ENCODE measurements at places on chromosomes 12 and 14.

DNA sequence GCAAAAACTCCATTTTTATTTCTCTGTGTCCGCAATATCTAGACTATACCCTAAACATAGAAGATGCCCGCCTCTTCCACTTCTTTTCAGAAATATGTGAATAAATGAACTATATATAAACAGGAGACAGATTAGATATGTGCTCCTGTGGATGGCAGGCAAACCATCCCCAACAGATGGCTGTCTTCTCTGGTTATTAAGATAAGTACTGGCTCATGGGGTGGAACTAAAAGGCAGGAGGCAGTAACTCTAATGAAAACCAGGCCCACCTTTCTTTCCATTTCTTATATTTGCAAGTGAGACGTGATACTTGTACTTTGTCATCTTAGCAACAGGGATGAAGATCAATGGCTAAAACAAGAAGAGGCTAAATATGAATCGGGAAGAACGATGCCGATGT is 20.2 kb downstream of the E2F7 start:
- DNase-seq: no peak

- no peak for DNase-seq
Measured at GRCh38 chr14:105859717-105860614, 333.6 kb downstream of the TMEM121 start.

DNA sequence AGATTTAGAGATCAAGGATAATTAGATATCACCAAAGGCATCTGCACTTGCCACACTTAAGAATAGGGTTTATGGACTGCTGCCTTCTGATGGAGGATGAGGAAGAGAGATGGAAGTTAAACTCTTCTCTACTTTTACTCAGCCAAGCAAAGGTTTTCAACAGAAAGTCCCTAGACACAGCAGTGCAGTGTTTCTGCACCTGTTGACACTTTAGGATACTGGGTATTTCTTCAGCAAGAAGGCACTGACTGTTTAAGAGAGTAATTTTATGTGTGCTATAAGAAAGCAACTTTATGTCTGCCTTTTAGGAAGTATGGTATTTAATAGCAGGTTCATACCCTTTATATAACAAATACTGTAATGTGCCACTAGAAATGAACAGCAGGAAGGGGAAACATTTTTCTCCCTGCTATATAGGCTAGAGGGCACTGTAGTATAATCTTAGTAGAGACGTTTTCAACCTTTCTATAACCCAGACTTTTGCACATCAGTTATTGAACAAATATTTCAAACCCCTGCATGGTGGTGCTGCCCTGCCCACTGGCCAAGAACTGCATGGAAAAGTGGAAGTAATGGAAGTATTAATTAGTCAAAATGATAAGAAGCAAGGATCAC is 225.0 kb upstream of the GRIP1 start:
- no peak for DNase-seq

DNA sequence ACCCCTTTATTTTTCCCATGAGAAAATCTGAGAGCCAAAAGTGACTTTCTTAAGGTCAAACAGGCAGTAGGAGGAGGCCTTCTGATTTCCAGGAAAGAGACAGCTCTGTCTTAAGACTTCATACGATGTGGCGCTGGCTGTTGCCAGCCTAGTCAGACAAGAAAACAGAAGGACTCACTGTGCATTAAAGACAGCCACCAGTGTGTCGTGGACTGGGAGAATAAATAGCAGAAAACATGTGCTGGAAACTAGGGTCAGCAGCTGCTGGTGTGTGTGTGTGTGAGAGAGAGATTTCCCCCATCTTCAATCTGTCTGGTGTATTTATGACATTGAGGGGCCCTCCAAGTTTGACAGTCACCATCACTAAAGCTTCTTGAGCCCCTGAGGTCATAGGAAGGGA is 708.6 kb upstream of the TMEM132C start:
- no peak for DNase-seq

DNA sequence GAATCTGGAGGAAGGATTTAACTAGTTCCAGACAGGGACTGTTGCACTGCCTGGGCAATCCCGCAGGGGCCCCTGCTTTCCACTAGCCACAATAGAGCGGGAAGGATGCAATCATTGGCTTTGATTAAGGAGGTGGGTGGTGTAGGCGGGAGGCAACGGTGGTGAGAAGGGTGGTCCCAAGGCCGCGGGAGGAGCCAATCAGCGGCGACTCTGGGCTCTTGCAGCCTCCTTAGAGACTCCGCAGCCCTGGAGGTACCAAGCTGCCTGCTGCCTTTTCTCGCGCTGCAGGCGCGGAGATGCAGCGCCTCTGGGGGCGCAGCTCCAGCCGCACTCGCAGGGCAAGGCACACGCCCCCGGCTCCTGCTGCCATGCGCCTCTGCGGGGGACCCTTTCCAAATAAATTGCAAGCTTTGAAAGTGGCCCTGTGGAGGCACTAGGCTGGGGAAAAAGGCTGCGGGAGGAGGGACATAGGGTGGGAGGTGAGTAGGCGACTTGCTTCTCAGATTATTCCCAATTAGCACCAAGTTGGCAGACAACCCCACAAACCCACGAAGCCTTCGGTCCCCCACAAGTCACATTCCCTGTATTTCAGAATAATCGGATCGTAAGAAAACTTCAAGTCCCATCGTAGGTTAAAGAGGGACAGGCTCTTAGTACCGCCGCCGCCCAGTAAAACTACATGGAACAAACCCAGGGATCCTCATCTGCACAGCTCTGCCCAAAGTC is 858 bp upstream of the KCNA1 start:
- no peak for DNase-seq
